HS-27A (cell line): ENCODE measurements at places on chromosomes 11 and 22.
A peak's percentile ranks its signal among the peaks of the same experiment; 100 is the strongest.

DNA sequence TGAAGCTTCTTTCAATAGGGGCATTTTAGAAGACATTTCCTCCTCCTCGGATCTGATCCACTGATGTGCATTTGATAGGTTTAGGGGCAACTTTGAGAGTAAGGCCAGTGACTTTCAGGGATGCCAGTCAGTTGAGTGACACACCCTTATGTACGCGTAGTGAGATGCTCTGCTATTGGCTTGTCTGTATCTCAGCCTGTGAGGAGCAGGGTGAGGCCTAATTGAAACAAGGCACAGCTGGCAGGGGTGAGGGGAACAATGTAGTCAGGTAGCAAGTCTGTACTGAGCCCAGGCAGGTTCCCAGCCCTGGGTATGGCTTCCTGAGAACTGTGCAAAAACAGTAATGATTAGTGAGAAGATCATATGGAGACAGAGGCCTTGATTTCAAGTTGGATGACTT, 61.5 kb downstream of the STIM1 start:
- DNase-seq, result no peak

- no peak for DNase-seq
Measured at GRCh38 chr22:28728002-28728401, 13.6 kb downstream of the CHEK2 start.

DNA sequence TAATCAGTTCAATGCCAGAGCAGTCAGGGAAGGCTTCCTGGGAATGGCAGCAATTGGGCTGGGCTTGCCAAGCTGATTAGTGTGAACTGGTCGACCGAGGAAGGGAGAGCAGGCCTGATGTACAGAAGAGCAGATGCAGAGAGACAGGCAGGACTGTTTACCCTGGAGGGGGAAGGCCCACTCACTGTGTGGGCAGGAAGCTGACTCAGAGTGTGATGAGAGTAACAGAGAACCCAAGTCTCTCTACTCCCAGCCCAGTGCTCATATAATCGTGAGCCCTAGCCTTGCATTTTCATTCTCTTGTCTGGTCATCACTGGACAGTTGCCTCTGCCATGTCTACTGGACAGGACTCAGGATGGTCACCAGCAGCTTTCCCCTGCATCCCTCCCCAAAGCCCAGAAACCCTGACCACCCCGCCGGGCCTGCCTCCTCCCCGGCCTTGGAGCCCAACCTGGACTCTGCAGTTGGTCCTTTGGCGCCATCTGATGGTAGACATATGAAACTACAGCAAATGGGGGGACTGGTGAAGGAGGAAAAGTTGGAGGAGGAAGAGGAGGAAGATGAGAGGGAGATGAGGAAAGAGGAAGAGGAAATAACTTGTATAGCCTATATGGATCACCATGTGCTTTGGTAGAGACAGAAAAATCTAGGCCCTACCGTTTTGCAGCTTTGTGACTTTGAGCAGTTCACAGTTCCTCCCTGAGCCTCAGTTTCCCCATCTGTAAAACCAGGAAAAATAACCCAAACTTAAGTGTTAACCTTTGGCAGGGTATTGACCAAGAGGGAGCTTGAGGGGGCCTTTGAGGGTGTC, 43.4 kb upstream of the PRDM11 start:
- peak; percentile 81 for DNase-seq

DNA sequence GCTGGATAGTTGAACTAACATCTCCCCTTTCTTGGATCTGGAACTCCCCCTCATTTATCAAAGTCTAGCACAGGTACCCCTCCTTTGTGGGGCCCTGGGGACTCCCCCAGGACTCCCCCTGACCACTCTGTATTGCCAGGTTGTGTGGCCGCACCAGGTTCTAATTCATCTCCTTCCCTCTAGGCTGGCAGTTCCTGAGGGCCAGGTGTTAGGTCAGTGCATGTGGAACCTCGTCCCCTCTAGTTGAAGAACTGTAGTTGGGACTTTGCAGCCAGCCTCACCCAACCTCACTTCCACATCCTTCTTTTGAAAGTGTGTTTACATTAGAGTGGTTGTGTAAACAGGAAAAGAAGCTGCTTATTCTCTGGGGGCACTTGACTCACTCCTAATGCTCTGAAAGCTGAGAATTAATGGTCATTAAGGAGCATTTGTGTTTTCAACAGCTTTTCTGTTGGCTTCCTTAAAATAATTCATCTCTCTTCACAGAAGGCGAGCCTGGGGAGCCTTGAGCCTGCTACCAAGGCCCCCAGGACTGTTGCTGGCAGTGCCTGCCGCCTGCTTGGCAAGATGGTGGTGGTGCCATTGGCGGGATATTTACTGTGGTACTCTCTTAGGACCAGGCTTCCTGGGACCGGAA, 11.8 kb downstream of the UPB1 start:
- no peak for DNase-seq

GRCh38 chr11:130649801-130650200, 201.4 kb downstream of the ADAMTS15 start:
- no peak for DNase-seq

- DNase-seq, result no peak
Measured at GRCh38 chr11:85950317-85951048, 95.3 kb downstream of the CCDC83 start.

- DNase-seq, result no peak
Measured at GRCh38 chr11:123166071-123166559, 28.9 kb downstream of the CLMP start.

DNA sequence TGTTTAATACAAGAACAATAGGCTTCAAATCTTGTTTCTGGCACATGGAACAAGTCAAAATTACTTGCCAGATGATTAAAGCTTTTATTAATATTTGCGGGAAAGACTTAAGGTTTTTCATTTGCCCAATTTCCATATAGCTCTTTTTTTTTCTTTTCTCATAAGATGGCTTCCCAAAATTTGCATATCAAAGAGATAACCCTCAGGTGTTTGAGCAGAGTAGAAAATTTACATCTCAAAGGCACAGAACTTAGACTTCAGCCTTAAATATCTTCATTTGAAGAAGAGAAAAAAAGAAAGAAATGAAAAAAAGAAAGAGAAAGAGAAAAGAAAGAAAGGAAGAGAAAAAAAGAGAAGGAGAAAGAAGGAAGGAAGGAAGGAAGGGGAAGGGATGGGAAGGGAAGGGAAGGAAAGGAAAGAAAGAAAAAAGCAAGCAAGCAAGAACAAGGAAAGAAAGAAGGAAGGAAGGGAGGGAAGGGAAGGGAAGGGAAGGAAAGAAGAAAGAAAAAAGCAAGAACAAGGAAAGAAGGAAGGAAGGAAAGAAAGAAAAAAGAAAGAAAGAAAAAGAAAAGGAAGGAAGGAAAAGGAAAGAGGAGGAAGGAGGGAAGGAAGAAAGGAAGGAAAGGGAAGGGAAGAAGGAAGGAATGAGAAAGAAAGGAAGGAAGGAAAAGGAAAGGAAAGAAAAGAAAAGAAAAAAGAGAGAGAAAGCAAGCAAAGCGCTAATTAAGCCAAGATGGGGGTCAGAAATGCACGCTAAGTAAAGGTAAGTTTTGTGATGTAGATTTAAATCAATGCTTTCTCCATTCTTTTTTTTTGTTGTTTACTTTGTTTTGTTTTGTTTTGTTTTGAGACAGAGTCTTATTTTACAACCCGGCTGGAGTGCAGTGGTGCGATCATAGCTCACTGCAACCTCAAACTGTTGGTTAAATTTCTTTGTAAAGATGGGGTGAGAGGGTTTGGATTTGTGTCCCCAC, 20.2 kb upstream of the IFITM3 start:
- no peak for DNase-seq

- peak; percentile 51 for DNase-seq
Measured at GRCh38 chr11:58832056-58832645, 12.4 kb downstream of the GLYATL2 start.

DNA sequence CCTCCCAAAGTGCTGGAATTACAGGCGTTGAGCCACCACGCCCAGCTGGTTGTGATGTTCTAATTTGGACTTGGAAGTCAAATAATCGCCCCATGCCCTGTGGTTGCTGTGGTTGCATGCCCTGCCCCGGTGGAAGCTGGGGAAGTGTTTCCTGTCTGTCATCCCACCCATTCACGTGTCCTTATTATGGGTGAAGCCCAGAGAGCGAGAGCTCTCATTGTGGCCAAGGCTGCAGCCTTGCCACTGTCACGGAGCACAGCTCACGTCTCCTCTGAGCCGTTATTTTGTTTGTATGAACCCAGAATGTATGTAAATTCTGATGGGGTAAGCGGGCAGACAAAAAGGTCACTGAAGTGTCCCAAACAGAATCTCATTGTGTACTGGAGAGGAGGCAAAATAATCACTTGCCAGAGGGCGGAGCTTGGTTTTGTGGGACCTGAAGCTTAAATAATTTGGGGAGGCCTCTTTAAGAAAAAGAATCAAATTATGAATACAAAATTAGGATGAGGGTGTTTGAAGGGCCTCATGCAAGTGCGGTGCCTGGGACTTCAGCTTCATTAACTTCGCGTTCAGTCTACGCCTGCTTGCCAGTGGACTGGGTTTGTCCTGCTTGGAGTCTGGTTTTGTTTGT, 25.8 kb upstream of the TREH start:
- no peak for DNase-seq
